ENCODE measurements at places on chromosomes 12 and 14. TPM values are rescaled to one million over a fixed set of nuclear protein-coding genes. Genes with fewer than 3 reads are reported as not detected.

DNA sequence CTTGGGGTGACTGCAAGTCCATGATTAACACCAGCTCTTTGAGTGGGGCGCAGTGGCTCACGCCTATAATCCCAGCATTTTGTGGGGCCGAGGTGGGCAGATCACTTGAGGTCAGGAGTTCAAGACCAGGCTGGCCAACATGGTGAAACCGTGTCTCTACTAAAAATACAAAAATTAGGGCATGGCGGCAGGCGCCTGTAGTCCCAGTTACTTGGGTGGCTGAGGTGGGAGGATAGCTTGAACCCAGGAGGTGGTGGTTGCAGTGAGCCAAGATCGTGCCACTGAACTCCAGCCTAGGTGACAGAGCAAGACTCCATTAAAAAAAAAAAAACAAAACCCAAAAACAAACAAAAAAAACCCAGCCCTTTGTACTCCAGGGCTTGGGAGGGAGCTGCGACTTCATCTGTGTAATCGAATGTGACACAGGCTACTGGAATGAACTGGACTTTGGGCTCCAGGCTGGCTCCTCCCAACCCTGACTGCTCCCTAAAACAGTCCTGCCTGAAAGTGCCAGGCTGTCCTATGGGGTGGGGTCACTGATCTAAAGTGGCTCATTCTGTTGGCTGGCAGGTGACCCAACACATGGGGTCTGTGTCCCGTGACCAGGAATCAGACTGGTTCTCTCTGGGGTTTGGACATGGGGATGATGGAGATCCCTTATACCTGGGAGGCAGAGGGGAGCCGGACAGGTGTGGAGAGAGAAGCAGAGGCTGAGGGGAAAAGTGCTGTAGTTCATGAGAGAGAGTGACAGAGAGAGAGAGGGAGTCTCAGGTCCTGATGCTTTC, 9.3 kb upstream of the C12orf43 start:
- no peaks in the 10 kb centered on the region for H3K36me3 ChIP-seq
- H3K4me3 ChIP-seq, result no peak overlapping the region
- H3K27ac ChIP-seq, result peak overlapping the region; percentile 72
- DNase-seq, result peak; percentile 80

DNA sequence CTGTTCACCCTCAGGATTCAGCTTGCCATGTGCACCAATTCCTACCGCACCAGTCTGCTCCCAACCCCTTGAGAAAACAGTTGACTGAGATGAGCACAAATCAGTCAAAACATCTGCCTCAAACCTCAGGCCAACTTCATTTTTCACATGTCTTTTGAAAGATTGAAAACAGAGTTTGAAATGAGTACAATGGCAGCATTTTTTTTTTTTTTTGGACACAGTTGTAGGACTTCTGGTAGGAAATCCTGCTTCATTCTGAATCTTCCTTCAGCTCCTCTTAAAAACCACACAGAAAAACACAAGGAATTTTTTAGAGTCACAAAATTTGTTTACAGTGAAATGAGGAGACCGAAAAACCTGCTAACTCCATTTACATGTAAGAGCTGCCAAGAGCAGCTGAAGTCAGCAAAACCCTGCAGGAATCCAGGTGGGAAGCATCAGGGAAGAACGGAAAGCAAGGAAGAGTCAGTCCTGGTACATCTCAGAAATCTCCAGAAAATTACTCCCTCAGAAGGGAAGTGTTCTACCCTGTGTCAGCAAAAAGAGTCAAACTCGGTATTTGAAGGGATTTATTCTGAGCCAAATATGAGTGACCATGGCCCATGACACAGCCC, 100.3 kb upstream of the TMTC1 start:
- H3K27me3 ChIP-seq, result no peaks in the 10 kb centered on the region
- no peak for DNase-seq
- no peaks in the 10 kb centered on the region for H3K36me3 ChIP-seq
- H3K4me1 ChIP-seq, result no peaks in the 10 kb centered on the region
- H3K4me3 ChIP-seq, result no peak overlapping the region

GRCh38 chr12:122079532-122080081, 1.1 kb downstream of the MLXIP start:
- H3K36me3 ChIP-seq, result peaks cover 12% of the 10 kb centered on the region
- H3K4me3 ChIP-seq, result peak overlapping the region; percentile 76
- peaks cover 54% of the 10 kb centered on the region for H3K4me1 ChIP-seq
- peak overlapping the region; percentile 92 for H3K27ac ChIP-seq
- DNase-seq, result no peak

DNA sequence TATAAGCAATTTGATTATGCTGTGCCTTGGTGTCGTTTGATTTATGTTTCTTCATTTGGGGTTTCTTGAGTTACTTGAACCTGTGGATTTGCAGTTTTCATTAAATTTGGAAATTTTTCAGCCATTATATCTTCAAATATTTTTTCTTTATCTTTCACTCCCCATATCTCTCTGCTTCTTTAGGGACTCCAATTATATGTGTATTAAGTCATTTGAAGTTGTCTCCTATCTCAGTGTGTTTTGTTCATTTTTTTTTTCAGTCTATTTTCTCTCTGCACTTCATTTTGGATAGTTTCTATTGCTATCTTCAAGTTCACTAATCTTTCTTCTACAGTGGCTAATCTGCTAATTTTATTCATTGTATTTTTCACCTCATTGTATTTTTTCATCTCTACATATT, 29.4 kb upstream of the RTRAF start:
- DNase-seq, result no peak
- peaks cover 14% of the 10 kb centered on the region for H3K36me3 ChIP-seq
- no peak overlapping the region for H3K27ac ChIP-seq

- H3K27me3 ChIP-seq, result no peaks in the 10 kb centered on the region
- DNase-seq, result no peak
- no peaks in the 10 kb centered on the region for H3K4me1 ChIP-seq
- no peak overlapping the region for H3K4me3 ChIP-seq
- H3K27ac ChIP-seq, result no peak overlapping the region
- no peaks in the 10 kb centered on the region for H3K36me3 ChIP-seq
These were observed 68.5 kb upstream of the LGR5 start for GRCh38 chr12:71371122-71371521.

GRCh38 chr14:103743691-103744090, 28.1 kb downstream of the ZFYVE21 start:
- H3K36me3 ChIP-seq, result peaks cover 95% of the 10 kb centered on the region
- no peaks in the 10 kb centered on the region for H3K4me1 ChIP-seq
- H3K4me3 ChIP-seq, result no peak overlapping the region
- no peaks in the 10 kb centered on the region for H3K27me3 ChIP-seq
- no peak for DNase-seq

DNA sequence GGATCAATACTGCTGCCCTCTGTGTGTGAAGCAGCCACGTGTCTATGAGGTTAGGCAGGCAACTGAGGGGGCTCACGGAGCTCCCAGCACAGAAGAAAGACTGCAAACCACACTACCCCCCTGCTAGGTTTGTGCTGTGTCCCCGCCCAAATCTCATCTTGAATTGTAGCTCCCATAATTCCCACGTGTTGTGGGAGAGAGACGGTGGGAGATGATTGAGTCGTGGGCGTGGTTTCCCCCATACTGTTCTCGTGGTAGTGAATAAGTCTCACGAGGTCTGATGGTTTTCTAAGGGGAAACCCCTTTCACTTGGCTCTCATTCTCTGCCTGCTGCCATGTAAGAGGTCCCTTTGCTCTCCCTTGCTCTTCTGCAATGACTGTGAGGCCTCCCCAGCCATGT, 68.6 kb downstream of the ACTN1 start:
- H3K4me3 ChIP-seq, result no peak overlapping the region
- peaks cover 14% of the 10 kb centered on the region for H3K4me1 ChIP-seq
- H3K36me3 ChIP-seq, result peaks cover 19% of the 10 kb centered on the region
- H3K27me3 ChIP-seq, result no peaks in the 10 kb centered on the region
- DNase-seq, result no peak

- H3K27me3 ChIP-seq, result no peaks in the 10 kb centered on the region
- H3K36me3 ChIP-seq, result no peaks in the 10 kb centered on the region
- H3K4me1 ChIP-seq, result no peaks in the 10 kb centered on the region
- no peak overlapping the region for H3K27ac ChIP-seq
- DNase-seq, result no peak
- no peak overlapping the region for H3K4me3 ChIP-seq
These were observed 141.8 kb upstream of the G2E3 start for GRCh38 chr14:30417121-30417520.

DNA sequence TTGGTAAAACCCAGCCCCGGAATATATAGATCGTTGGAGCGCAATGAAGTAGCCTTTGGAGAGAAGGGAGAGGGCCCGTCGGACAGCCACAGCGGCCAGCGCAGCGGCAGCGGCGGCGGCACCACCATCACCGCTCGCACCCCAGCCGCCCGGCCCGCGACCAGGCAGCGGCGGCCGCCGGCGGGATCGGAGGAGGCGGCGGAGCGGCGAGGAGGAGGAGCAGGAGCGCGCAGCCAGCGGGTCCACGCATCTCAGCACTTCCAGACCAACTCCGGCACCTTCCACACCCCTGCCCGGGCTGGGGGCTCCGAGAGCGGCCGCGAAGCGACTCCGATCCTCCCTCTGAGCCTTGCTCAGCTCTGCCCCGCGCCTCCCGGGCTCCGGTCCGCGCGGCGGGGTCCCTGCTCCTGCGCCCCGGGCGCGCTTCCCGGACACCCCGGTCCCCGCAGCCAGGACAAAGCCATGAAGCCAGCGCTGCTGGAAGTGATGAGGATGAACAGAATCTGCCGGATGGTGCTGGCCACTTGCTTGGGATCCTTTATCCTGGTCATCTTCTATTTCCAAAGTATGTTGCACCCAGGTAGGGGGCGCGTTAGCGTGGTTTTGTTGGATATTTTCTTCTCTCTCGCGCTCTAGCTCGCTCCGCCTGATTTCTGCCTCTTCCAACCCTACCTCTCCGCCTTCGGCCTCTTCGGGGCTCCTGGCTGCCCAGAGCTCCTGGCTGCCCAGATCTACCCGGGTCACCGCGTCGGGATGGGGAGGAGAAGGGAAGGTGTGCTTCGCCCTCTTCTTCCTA, 400 bp downstream of the CHST11 start:
- peaks cover 31% of the 10 kb centered on the region for H3K4me1 ChIP-seq
- peak overlapping the region; percentile 91 for H3K27ac ChIP-seq
- DNase-seq, result peak; percentile 89
- H3K27me3 ChIP-seq, result no peaks in the 10 kb centered on the region
- H3K4me3 ChIP-seq, result peak overlapping the region; percentile 88

DNA sequence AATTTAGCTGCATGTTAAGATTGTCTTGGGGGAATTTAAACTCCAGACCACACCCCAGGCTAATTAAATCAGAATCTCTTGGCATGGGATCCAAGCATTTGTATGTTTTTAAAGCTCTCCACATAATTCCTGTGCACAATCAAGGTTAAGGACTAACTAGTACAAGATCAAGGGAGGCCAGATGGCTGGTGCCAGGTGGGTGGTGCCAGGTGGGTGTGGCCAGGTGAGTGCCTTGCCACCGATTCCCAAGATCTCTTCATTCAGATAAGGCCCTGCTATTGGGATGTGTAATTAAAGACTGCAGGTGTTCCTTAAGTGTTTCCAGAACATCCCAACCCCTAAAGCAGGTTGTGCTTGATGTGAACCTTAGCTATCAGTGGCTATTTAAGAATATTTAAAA, 75.1 kb downstream of the NRXN3 start:
- peak; percentile 32 for DNase-seq
- no peaks in the 10 kb centered on the region for H3K36me3 ChIP-seq
- no peak overlapping the region for H3K4me3 ChIP-seq

GRCh38 chr14:90332271-90332584, 487 bp upstream of the NRDE2 start:
- peak overlapping the region; percentile 84 for H3K27ac ChIP-seq
- no peaks in the 10 kb centered on the region for H3K36me3 ChIP-seq
- H3K27me3 ChIP-seq, result peaks cover 22% of the 10 kb centered on the region
- DNase-seq, result no peak
- H3K4me1 ChIP-seq, result no peaks in the 10 kb centered on the region
- peak overlapping the region; percentile 73 for H3K4me3 ChIP-seq

- H3K27ac ChIP-seq, result no peak overlapping the region
- H3K27me3 ChIP-seq, result no peaks in the 10 kb centered on the region
- H3K4me1 ChIP-seq, result no peaks in the 10 kb centered on the region
- DNase-seq, result peak; percentile 72
- H3K4me3 ChIP-seq, result no peak overlapping the region
These were observed 130.1 kb upstream of the BMP4 start for GRCh38 chr14:54086767-54087166.

DNA sequence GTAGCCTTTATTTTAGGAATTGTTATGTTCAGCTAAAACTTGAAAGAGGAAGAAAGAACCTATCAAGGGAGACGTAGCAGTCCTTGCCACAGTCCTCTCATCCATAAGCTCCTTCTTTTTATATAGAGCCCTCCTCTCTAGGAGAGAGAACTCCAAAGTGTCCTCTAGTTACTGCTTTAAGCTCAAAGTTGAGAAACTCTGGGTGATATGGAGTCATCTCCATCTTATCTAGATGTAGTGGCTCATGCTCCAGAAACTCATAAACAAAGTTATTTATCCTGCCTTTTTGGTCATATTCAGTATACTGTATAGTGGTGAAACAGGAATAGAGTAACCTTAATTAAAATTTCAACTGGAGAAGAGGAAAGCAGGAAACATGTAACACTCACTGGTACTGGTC, 90.4 kb upstream of the ATF7IP start:
- no peaks in the 10 kb centered on the region for H3K36me3 ChIP-seq
- no peak overlapping the region for H3K4me3 ChIP-seq
- no peaks in the 10 kb centered on the region for H3K4me1 ChIP-seq
- H3K27ac ChIP-seq, result no peak overlapping the region

Gene KRT79
- not detected for polyA plus RNA-seq

Gene CMA1
- polyA plus RNA-seq, result not detected

Gene CTSG
- polyA plus RNA-seq, result 2.3 TPM

Gene KERA
- polyA plus RNA-seq, result not detected

Gene RERG
- polyA plus RNA-seq, result 5.2 TPM

Gene DEGS2
- 8.6 TPM for polyA plus RNA-seq

Gene GSG1
- polyA plus RNA-seq, result not detected

Data from stomach (tissue), 19 donors.